Calu3 (cell line): ENCODE measurements at places on chromosomes 1 and 21. TPM values are rescaled to one million over a fixed set of nuclear protein-coding genes. Genes with fewer than 3 reads are reported as not detected.

GUCA2A gene
- total RNA-seq = not detected in 2 replicates

GRCh38 chr1:231861541-231862481, 235.2 kb downstream of the DISC1 start:
- no peak for DNase-seq

WDR3 gene
- total RNA-seq = 40.2 and 42.5 TPM in 2 replicates

GRCh38 chr1:1315435-1315954, 7.1 kb downstream of the PUSL1 start:
- no peak for DNase-seq

VHLL gene
- 0.81 and 1.5 TPM in 2 replicates for total RNA-seq

DNA sequence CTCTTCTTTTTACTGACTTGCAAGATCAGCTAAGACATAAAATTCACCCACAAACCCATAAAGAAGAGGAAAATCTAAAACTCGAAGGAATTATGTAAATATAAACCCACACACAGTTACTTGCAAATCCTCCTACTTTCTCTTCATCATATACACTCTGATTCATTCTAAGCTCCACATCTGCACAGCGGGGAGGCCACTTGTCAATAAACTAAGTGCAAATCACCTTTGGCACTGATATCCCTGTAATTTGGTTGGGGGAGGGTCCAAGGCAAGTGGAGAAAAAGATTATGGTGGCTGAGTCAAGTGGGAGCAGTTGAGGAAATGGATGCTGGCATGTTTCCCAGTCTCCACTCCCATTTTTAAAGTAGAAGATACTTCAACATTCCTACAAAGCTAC, 596.5 kb downstream of the MATN1 start:
- no peak for DNase-seq
